Activated CD8-positive, alpha-beta memory T cell treated with anti-CD3 and anti-CD28 coated beads, Interleukin-2, amount 10 ng/mL, durations not matched to agents 7 days and 5 days (primary cell): ENCODE measurements at places on chromosomes 7 and 10. TPM values are rescaled to one million over a fixed set of nuclear protein-coding genes. Genes with fewer than 3 reads are reported as not detected.

DNA sequence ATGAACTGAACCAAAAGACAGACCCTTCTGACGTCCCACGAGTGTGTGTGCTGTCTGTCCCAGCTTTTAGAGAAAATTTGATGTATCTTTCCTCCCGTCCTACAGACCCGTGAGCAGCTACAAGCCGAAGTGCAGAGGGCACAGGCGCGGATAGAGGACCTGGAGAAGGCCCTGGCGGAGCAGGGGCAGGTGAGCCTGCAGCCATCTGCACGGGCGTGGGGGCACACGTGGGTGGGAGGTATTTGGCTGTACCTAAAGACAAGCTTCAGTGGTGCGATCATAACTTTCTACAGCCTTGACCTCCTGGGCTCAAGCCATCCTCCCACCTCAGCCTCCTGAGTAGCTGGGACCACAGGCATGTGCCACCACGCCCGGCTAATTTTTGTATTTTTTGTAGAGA is 41.7 kb upstream of the DPYSL4 start:
- DNase-seq: no peak

Gene MRLN
- not detected for total RNA-seq

Gene HECW1
- not detected for total RNA-seq

Gene ASB4
- total RNA-seq: not detected

Gene ABCA13
- 0.06 TPM for total RNA-seq
